HCT116 (cell line): ENCODE measurements at places on chromosomes 12 and 14. TPM values are rescaled to one million over a fixed set of nuclear protein-coding genes. Genes with fewer than 3 reads are reported as not detected.

IFT43 gene
- total RNA-seq, result 24.2 TPM

TAS2R50 gene
- 0.54 TPM for total RNA-seq

MARCHF9 gene
- total RNA-seq, result 21.8 TPM

PGF gene
- 6.4 TPM for total RNA-seq

GRCh38 chr12:91778938-91779400, 366.7 kb downstream of the BTG1 start:
- peak; percentile 98 for DNase-seq
- H3K4me1 ChIP-seq, result peaks cover 48% of the 10 kb centered on the region
- H3K36me3 ChIP-seq, result no peaks in the 10 kb centered on the region

DNA sequence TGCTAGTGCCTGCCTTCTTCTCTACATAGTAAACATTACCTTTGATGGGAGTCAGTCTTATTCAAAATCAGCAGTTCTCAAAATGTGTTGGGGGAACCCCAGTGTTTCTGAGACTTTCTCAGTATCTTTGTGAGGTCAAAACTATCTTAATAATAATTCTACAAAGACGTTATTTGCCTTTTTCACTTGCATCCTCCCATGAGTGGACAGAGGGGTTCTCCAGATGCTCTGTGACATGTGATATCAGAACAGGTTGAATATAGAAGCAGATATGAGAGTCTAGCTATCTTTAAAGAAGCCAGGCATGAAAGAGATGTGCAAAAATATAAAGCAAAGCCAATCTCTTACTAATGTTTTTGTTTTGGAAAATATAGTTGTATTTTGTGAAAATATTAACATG, 144.7 kb downstream of the KTN1 start:
- no peak overlapping the region for H3K4me3 ChIP-seq
- no peak overlapping the region for H3K27ac ChIP-seq
- H3K4me1 ChIP-seq, result no peaks in the 10 kb centered on the region
- H3K27me3 ChIP-seq, result no peaks in the 10 kb centered on the region

DNA sequence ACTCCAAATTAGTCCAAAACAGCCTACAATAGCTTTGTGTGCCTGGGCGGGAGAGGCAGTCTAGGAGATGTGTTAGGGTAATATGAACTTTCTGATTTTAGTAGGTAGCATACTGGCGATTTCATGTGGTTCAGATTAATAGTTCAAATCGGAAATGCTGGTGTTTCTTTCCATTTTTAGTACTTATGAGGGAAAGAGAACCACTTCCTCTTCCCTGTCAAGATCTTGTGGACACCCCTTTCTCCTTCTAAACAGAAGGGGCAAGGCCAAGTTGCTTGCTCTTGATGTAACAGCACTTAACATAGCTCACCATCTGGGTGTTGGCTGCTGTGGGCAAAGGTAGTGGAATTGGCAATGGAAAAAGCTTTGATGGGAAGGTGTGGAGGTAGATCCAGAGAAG, 32.2 kb upstream of the IGF1 start:
- H3K27ac ChIP-seq, result no peak overlapping the region
- H3K4me1 ChIP-seq, result no peaks in the 10 kb centered on the region
- no peak for DNase-seq
- H3K36me3 ChIP-seq, result no peaks in the 10 kb centered on the region

DNA sequence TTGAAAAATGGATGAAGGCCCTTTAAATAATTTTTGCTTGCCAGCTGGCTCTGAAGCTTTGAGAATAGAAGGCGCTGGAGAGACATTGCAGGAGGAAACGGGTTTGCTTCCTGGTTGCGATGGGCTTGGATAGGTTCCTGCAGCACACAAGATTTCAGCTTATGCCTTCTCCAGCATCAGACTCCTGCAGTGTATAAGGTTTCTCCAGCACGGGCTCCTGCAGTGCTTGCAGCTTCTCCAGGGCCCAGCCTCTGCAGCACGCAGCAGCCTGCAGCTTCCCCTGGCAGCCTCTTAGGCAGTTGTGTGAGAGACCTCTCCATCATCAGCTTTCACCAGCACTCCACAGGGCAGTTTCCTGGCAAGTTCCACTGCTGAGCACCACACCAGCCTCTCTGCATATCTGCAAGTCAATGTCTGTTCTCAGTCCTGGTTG, 78.7 kb upstream of the ZDHHC17 start:
- no peaks in the 10 kb centered on the region for H3K27me3 ChIP-seq
- no peak for DNase-seq
- H3K36me3 ChIP-seq, result no peaks in the 10 kb centered on the region
- H3K4me3 ChIP-seq, result no peak overlapping the region
- no peak overlapping the region for H3K27ac ChIP-seq

- no peaks in the 10 kb centered on the region for H3K4me1 ChIP-seq
- no peak overlapping the region for H3K27ac ChIP-seq
- H3K27me3 ChIP-seq, result no peaks in the 10 kb centered on the region
- H3K36me3 ChIP-seq, result no peaks in the 10 kb centered on the region; the same call in 1 of the 2 replicates
- no peak overlapping the region for H3K4me3 ChIP-seq
These were observed 54.0 kb downstream of the GPATCH2L start for GRCh38 chr14:76205708-76206107.

DNA sequence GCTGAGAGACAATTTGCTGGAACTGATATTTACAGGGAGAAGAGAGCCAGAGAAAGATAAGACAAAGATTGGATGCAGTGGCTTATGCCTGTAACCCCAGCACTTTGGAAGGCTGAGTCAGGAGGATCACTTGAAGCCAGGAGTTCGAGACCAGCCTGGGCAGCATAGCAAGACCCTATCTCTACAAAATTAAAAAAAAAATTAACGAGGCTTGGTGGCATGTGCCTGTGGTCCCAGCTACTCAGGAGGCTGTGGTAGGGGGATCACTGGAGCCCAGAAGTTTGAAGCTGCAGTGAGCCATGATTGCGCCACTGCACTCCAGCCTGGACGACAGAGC, 2.9 kb upstream of the P2RX7 start:
- no peak for DNase-seq
- H3K27me3 ChIP-seq, result no peaks in the 10 kb centered on the region
- H3K4me3 ChIP-seq, result no peak overlapping the region
- H3K4me1 ChIP-seq, result peaks cover 11% of the 10 kb centered on the region
- no peaks in the 10 kb centered on the region for H3K36me3 ChIP-seq
- H3K27ac ChIP-seq, result no peak overlapping the region
